Midbrain (tissue), 1 donor: ENCODE measurements at places on chromosomes 12 and 14.
A peak's percentile ranks its signal among the peaks of the same experiment; 100 is the strongest.

DNA sequence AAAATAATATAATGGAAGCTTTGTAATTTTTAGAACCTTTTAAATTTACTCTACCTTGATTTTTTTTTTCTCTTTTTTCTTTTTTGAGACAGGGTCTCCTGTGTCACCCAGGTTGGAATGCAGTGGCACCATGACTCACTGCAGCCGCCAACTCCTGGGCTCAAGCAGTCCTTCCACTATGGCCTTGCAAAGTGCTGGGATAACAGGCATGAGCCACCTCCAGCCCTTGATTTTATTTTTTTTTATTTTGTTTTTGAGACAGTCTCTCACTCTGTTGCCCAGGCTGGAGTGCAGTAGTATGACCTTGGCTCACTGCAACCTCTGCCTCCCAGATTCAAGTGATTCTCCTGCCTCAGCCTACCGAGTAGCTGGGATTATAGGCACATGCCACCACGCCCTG is 65.3 kb upstream of the TRAF3 start:
- DNase-seq, result no peak

GRCh38 chr12:12440784-12441428 is 84.0 kb downstream of the BORCS5 start:
- no peak for DNase-seq

GRCh38 chr14:76830556-76830955 is 4.3 kb downstream of the LRRC74A start:
- peak; percentile 39 for DNase-seq

- DNase-seq, result no peak
These were observed 105.2 kb downstream of the DNAI7 start for GRCh38 chr12:25089738-25090137.

GRCh38 chr12:125907351-125907750 is 842.1 kb downstream of the AACS start:
- no peak for DNase-seq

DNA sequence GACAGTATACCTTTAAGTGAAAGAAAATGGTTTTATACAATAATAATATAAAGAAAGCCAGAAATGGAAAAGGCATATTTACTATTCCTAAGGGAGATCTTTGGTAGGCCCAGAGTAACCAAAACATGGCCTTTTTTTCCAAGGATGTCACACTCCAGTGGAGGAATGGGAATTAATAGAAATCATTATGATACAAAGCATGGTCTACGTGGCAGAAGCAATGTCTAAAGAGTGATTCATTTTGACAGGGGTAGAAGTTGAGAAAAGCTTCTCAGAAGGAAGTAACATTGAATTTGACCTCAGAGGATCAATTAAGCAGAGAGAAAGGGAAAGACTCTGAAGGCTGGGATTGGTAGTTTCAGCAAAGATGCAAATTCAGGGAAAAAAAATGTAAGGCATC is 208.6 kb downstream of the BTG1 start:
- DNase-seq, result no peak

DNA sequence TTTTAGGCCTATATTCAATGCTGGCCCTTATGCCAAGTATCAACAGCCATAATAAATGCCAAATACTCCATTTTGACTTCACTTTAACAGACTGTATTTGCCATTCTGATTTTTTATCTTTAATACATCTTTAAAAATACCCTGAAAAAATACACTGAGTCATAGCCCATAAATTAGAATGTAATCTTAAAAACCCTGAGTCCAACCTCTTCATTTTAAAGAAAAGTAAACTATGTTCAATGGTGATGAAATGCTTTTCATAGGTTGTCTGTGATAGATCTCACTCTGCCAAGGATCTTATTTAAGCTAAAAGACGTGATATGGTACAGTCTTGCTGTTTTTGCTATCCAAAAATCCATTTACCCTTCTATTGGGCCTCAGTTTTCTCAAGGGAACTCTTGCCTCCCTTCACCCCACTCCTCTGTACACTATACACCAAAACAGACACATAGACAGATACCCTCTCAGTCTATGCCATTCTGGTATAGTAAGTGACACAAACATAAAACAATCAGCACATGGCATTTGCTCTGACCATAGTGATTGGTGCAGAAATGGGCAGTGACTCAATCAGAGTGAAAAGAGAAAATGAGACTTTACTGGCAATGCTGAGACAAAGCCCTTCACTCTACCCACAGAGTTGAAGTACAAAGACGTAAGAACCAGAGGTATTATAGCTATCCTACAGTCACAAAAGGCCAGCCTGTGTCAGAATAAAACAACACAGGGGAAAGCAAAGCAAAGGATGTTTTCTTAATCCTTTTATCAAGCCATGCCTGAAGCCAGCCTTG is 49.1 kb downstream of the BTG1 start:
- no peak for DNase-seq

DNA sequence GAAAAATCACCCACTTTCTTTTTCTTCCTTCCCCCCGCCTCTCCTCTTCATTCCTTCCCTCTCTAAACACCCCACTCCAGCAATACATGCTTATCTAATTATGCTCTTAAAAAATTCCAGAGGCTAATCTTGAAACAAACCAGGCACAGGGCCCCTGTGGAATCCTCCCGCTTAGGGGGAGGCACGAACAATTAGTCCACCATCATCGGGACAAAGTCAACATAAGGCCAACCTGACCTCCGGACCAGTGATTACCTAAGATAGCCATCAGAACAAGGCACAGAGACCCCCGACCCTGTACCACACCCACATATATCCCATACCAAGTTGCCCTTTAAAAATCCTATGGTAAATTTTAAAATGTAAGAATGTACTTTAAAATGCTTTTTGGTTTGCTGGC is 47.1 kb downstream of the KIF21A start:
- no peak for DNase-seq

DNA sequence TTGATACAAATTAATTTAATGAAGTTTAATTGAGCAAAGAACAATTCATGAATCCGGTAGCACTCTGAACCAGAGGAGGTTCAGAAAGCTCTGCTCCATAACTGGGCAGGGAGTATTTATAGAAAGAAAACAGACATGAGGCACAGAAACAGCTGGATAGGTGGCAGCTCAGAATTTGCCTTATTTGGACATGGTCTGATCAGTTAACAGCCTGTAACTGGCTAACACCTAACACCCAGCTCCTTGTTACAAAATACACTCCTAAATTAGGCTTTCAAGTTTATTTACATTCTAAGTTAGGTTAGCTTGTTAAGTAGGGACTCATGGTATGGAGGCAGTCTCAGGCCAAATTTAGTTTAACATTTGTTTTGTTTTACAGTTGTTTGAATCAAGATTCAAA is 67.8 kb upstream of the TMCC3 start:
- no peak for DNase-seq

GRCh38 chr14:102029956-102030355 is 56.9 kb downstream of the HSP90AA1 start:
- DNase-seq, result no peak

DNA sequence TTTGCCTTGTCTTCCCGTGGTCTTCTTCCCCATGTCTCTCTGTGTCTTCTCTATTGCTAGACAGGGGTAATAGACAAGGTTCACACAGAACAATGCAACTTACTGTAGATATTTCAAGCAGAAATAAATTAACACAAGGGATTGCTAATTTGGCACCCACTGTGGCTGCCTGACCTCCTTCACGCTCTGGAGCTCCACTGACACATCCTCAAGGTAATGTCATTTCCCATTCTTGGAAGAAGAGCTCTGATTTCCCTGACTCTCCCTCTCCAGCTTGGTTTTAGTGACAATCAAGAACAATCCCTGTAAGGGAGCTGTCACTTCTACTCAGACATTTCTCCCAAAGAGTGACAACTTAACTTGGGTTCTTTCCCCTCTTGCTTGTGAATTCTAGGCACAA is 105.4 kb upstream of the NAP1L1 start:
- no peak for DNase-seq

GRCh38 chr12:127773520-127773919 is 493.4 kb upstream of the TMEM132C start:
- DNase-seq, result no peak
